ENCODE measurements at places on chromosomes 1 and 21.

GRCh38 chr1:156382561-156382960 lies 13.6 kb downstream of the RHBG start:
- no peak for DNase-seq

GRCh38 chr1:201376464-201377374 lies 761 bp downstream of the TNNT2 start:
- no peak for DNase-seq

DNA sequence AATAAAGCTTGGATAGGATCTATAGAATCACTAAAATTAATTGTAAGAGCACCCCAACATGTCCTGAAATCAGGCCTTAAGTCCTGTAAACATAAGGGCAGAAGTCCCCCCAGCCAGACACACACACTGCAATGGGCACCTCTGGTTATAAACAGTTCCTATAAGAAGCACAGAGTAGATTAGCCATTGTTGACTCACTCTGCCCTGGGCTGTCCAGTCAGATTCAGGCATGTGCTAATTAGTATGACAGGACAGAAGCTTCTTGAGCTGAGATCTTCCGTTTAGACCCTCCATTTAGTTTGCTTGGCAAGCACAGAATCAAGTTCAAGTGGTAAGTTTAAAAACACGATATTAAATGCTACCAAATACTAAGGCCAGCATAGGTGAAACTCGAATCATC lies 11.8 kb upstream of the DENND1B start:
- DNase-seq, result no peak

- DNase-seq, result no peak
Observed at GRCh38 chr1:160741612-160742348, 2.7 kb downstream of the SLAMF7 start.

- DNase-seq, result peak; percentile 56
Observed at GRCh38 chr1:204746838-204747442, 61.4 kb upstream of the LRRN2 start.

- DNase-seq, result peak; percentile 37
Observed at GRCh38 chr1:16442941-16443340, 2.4 kb downstream of the NECAP2 start.

- no peak for DNase-seq
Observed at GRCh38 chr1:242205622-242206489, 207.0 kb upstream of the MAP1LC3C start.

DNA sequence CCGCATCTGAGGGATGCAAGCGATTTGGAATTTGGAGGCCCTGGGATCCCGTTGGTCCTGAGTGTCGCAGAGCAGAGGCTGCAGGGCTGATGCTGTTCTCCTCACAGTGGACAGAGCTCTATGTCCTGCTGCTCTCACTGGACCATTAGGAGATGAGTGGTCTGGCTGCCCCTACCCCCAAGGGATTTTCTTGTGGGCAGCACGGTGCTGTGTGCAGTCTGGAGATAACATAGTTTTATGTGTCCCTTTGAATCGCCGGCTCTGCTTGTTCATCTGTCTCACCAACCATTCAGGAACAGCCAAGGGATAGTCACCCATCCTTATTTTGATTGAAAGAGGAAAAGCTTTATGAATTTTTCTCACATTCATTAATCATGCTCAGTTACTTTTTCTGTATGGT lies 49.9 kb downstream of the CHRM3 start:
- DNase-seq, result no peak

GRCh38 chr1:196415978-196416377 lies 192.3 kb downstream of the KCNT2 start:
- DNase-seq, result no peak

DNA sequence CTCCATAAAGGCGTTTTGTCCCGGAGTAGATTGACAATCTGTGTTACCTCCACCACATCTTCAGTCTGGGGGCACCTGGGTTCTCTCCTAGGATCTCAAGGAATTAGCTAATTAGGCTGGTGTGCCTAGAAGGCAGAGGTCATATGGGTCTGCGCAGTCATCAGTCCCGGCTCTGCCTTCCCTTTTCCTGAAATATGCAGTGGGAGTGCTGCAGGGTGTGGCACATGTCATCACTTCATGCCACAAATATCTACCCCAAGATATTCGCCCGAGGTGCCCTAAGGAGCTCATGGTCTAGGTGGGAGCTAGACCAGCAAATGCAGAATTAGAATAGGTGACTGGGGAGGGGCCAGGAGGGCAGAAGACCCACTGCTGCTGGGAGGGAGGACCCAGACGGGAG lies 42.9 kb downstream of the ACTL8 start:
- no peak for DNase-seq

- DNase-seq, result no peak
Observed at GRCh38 chr1:24191860-24192259, 4.8 kb upstream of the IFNLR1 start.

DNA sequence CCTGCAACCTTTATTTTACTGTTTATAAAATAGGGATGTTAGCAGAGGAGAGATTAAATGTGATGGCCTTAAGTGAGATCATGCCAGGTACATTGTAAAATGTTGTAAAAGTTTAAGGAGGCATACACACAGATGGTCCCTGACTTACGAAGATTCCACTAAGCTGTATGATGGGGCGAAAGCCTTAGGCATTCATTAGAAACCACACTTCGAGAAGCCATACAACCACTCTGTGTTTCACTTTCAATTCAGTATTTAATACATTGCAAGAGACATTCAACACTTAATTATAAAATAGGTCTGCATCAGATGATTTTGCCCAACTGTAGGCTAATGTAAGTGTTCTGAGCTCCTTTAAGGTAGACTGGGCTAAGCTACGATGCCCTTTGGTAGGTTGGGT lies 3.7 kb downstream of the SMPDL3B start:
- no peak for DNase-seq

DNA sequence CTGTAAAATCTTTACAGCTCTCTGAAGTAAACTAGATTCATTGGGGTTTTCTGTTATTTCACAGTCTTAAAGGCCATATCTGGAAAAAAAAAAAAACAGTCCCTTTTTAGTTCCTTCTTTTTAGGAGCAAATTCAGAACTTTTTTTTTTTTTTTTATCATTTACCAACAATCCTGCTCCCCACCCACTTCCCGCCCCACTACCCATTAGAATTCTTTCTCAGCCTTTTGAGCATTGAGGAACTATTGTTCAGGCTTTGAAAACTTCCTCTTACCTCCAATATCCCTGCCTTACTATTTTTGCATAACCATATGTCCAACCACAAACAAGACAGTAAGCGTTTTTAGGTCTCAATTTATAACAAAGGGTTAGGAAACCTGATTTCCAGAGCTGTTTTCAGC lies 330.1 kb downstream of the PLPP3 start:
- DNase-seq, result peak; percentile 64

DNA sequence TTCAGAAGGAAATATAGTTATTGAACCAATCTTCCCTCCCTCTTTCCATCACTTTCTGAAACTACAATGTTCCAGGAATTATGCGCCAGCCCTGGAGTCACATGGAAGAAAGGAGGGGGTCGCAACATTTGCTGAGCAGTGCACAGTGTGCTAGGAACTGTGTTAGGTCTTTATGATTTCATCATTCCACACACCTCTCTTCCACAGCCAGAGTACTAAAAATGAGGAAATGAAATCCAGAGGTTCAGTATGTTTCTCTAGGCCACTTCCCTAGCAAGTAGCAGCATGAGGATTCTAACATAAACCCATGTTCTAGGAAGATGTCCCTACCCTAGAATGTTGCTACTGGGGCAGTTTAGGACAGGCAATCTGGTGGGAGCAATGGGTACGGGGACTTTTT lies 158.1 kb downstream of the SLC45A1 start:
- peak; percentile 46 for DNase-seq

GRCh38 chr1:9888886-9889285 lies 21.2 kb downstream of the CTNNBIP1 start:
- DNase-seq, result no peak

GRCh38 chr1:112700290-112701226 lies 6.4 kb downstream of the RHOC start:
- DNase-seq, result peak; percentile 86

DNA sequence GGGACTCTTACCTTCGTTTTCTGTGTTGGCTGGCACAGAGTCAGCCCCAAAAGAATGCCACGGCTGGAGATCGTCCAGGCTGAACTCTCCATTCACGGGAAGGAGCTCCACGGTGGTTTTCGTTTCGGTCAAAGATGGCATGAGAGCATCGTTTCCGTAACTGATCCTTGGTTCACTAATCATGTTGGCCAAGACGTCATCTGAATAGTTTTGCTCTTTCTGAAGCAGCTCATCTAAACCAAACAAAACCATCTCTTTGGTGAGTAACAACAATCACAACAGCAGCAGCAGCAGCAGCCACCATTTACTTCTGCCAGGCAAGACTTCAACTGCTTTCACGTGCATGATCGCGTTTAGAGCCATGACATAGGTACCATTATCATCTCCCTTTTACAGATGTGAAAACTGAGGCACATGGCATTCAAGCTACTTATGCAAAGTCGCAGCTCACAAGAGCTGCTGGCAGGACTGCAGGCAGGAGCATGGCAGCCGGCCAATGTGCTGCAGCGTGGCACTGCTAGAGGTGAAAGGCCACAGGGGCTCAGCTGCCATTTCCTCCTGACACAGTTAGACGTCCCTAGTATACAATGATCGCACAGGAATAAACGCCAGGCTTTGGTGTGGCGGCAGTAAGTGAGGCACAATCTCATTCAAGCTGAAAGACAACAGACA lies 177.1 kb downstream of the GABPA start:
- no peak for DNase-seq

DNA sequence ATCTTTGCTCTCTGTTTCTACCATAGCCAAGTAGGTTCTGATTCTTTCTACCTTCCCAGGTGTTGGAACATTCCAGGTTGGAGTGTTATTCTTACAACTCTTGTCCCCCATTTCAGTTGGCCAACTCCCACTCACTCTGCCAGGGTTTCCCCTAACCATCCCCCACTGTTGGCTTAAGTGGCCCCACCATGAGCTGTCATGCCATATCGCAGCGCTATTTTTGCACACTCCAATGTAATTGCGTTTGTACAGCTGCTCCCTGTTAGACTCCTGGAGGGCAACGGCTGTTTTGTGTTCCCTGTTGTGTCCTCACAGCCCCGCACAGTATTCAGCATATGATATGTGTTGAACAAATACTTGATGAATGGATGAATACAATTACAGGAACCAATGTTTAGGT lies 117.7 kb upstream of the ETS2 start:
- no peak for DNase-seq

DNA sequence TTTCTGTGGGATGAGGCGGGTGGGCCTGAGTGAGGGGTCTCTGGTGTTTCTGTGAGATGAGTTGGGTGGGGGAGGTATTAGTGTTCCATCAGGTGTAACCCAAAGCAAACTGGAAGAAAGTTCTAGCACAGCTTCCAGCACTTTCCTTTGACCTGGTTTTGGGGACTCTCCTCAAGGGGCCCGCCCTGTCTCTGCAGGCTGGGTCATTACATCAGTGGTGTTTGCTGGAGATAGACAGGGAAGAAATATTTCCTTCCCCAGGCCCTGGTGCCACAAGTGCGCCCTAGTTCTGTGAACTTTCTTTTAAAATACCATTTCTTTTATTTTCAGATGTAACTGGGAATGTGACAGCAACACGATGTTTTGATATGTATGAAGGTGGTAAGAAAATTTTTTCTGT lies 16.5 kb upstream of the MX2 start:
- DNase-seq, result no peak

DNA sequence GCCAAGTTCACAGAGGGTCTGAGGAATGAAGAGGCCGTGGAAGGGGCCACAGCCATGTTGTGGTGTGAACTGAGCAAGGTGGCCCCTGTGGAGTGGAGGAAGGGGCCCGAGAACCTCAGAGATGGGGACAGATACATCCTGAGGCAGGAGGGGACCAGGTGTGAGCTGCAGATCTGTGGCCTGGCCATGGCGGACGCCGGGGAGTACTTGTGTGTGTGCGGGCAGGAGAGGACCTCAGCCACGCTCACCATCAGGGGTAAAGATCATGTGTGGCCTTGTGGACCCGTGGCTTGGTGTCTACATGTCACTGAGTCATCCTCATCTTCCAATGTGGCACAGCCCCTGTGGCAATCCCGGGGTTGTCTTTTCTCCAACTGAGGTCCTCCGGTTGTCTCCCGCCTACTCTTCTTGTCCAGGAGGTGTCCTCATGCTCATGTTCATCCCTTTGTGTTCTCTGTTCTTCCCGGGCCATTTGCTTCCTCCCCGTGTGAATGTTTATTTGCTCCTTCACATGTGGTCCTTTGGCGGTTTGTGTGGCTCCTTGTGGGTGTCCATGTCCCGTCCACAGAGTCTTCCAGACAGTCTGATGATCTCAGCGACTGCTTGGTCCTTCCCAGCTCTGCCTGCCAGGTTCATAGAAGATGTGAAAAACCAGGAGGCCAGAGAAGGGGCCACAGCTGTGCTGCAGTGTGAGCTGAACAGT lies 84.2 kb downstream of the OBSCN start:
- DNase-seq, result no peak

DNA sequence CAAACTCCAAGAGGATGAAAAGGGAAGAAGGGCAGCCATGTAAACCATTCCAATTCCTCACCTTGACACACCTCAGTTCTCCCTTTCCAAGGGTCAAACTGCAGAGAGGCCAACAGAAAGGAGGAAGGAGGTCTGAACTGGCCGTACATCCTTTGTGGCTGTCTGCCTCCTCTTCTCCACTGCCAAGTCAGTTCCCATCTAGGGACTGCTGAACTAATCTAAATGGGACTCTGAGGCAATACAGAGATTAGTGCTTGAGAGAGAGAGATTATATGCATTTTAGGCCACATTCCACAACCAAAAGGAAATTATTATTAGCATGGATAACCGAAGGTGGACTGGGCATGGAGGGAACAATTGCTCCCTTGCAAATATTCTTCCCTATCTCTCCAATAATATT lies 2.7 kb downstream of the ARHGEF11 start:
- no peak for DNase-seq

- DNase-seq, result peak; percentile 83
Observed at GRCh38 chr1:90721210-90722194, 4.4 kb upstream of the BARHL2 start.

DNA sequence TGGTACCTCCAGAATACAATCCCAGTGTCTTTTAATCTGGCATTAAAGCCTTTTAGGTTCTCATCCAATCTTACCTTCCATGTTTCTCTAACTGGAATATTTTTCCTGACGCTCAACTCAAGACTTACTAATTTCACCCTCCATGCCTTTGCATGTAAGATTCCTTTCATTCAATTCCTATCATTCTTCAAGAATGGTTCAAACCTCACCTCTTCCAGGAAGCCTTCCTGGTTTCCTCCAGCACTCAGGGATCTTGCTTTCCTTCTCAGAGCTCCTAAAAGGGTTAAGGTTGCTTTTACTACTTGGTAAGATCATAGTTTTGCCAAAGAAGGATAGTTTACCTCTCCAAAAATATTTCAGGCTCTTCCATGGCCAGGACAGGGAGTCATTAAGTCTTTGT lies 91.2 kb upstream of the CACNA1E start:
- DNase-seq, result no peak

GRCh38 chr21:38280454-38280853 lies 23.7 kb downstream of the KCNJ15 start:
- no peak for DNase-seq

Data from Kasumi-1 (cell line).